ENCODE measurements at places on chromosomes 11 and 22.

- DNase-seq = no peak
These were observed 15.4 kb downstream of the PRR14L start for GRCh38 chr22:31734512-31734911.

GRCh38 chr11:10315083-10315482, 10.2 kb downstream of the ADM start:
- no peak for DNase-seq

- no peak for DNase-seq
These were observed 155.1 kb upstream of the CADM1 start for GRCh38 chr11:115659061-115659963.

DNA sequence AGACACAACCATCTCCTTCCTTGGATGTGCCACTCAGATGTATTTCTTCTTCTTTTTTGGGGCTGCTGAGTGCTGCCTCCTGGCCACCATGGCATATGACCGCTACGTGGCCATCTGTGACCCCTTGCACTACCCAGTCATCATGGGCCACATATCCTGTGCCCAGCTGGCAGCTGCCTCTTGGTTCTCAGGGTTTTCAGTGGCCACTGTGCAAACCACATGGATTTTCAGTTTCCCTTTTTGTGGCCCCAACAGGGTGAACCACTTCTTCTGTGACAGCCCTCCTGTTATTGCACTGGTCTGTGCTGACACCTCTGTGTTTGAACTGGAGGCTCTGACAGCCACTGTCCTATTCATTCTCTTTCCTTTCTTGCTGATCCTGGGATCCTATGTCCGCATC, 489 bp downstream of the OR10A4 start:
- DNase-seq = no peak

GRCh38 chr22:46845296-46846149, 83.1 kb downstream of the TBC1D22A start:
- DNase-seq = no peak

GRCh38 chr11:50187220-50187619, 154.5 kb downstream of the OR4C45 start:
- no peak for DNase-seq

- peak; percentile 78 for DNase-seq
These were observed at the start of gene TMEM9B for GRCh38 chr11:8964324-8965320. TSS of gene TMEM9B (minus strand) at chr11:8964442. CDS start at chr11:8964313, 129 bp downstream.

DNA sequence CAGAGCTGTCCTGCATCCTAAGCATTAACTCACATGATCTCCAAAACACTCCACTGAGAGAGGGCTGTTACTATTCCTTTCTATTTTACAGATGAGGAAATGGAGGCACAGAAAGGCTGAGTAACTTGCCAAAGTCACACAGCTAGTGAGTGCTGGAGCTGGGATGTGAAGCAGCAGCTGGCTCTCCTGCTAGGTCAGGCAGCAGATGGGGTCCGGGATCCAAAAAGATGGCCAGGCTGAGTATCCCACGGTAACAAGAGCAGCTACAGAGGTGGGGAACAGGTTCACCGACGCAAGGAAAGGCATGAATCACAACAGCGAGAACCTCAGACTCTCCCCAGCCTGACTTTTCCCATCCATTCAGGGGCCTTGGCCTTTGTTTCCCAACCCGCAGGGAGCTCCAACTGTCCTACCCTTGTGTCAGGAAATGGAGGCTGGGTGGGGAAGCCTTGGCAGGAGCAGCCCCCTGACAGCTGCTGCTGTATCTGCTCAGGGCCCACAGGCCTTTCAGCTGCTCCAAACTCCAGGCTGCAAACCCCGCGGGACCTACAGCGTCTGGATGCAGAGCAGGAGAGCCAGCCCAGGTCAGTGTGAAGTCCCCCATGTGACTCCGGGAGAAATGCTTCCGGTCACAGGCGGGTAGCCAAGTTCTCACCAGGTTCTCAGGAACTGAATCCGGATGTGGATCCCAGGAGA, 29.5 kb downstream of the DKK3 start:
- peak; percentile 92 for DNase-seq

- DNase-seq = peak; percentile 68
These were observed 77.1 kb downstream of the RBMXL2 start for GRCh38 chr11:7165911-7166310.

DNA sequence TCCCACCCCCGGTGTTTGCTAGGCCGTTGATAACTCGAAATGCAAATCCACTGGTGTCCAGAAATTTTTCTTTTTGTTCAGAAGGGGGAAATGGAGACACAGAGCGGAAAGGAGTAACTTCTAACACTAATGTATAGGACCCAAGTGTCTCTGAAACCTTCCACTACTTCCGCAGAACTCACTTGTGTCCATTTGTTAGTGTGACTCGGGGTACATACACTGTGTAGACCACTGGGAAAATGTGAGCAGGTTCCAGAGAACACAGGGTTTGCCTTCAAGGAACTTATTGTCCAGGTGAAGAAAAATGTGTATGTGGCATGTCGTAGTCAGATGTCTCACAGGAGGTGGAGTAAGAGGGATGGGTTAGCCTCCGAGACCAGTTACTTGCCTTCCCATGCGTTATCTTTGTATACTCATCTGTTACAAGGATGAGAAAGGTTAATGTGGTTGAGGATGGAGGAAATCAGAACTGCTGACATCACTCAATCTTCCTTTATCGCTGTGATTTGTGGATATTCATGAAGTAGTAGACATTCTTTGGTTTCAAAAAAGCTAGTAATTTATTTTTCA, 857 bp downstream of the ARCN1 start:
- no peak for DNase-seq

- no peak for DNase-seq
These were observed 92.8 kb downstream of the TEAD1 start for GRCh38 chr11:12767027-12767426.

GRCh38 chr22:39908737-39909136, 7.9 kb downstream of the GRAP2 start:
- no peak for DNase-seq

DNA sequence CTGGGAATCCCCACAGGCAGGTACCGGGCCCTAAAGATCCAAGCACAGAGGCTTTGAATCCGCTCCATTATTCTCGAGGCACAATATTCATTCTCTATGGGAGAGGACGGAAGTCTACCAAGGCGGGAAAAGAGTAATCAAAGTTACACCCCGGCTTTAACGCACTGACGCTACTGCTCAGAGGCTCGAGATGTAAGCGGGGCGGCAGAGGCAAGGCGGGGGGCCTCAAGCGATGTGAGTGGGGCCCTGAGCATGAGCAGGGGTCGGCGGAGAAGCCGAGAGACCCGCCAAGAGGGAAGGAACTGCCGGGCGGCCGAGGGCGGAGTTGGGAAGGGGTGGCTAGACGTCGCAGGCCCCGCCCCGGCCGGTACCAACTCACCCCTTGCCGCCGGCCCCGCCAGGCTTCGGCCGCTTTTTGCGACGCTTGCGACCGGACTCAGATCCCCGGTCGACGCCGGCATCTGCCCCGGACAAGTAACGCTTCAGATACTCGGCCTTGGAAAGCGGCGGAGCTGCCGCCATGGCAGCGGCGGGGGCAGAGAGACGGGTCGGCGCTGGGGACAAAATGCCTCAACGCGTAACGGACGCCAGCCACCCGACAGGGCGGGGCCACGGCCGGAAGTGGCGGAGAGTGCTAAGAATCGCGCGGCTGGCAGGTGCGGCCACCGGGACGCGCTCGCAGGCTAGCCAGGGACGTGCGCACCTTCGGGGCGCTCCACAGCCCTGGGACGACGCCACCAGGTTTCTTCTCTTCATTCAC, at the start of gene BUD13:
Gene BUD13 (minus strand): TSS at position 545 of the 760 bp plus-strand sequence. CDS start 23 bp downstream, at position 522.
- peak; percentile 94 for DNase-seq

DNA sequence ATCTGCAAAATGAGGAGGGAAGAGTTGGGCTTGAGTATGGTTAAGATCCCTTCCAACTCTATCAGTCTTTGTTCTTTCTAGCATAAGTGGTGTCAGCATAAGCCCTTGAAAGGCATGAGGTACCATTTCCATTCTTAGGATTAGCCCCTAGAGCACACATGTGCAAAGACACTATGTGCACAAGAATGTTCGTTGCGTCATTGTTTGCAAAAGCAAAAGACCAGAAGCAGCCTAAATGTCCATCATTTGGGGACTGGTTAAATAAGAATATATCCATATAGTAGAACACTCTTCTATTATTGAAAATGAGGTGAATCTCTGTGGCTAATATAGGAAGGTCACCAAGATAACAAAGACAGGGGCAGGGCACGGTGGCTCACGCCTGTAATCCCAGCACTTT, 10.0 kb upstream of the KCTD14 start:
- DNase-seq = no peak

- DNase-seq = peak; percentile 70
These were observed 60.6 kb downstream of the PPP6R2 start for GRCh38 chr22:50403701-50404101.

DNA sequence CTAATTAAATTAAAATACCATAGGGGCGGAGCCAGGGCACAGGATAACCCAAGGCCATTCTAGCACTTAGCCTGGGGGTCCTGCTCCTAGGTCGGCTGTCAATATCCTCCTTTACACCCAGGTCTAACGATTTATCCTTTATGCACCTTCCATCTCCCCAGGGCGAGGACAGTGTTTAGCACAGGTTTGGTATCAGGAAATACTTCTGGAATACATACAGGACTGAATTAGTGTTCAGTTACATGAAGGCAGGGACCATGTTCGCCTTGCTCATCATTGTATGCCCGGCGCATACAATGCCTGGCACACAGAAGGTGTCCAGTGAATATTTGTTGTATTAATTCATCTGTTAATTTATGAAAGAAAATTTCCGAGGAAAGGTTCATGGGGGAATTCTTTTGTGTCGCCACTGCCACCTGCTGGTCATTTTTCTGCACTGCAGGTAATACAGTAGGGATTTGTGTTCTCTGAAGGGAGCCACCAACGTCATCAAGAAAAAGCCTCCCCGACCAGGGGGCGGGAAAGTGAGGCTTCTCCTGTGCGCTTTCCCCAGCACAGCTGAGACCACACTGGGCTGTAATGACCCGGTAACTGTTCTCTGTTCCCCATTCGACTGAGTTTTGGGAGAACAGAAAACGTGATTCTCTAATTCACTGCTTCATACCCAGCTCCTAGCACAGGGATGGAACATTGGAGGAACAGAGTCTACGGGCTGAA, 68.7 kb upstream of the ASPHD2 start:
- peak; percentile 74 for DNase-seq

DNA sequence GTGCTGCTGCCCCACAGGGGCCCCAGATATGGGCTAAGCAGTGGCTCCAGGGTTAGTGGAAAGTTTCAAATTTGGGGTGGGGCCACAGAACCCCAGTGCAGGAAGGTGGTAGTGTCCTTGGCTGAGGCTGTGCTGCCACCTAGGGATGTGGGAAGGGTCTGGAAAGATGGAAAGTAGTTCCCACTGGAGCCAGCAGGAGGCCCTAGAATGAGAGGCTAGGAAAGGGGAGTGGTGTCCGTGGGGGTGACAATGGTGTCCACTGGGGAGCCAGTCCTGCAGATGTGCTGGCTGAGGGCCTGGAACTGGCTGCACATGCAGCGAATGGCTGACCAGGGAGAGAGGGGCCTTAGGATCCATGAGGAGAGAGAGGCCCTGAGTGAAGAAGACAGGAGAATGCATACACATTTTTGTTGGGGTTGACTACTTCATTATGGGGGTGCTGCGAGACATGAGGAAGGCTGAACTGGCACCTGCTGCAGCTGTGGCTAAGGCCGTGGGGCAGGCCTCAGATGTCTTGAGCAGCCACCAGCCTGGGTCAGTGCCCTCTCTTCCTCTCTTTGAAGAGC, 21.1 kb downstream of the RFPL3 start:
- DNase-seq = peak; percentile 67

DNA sequence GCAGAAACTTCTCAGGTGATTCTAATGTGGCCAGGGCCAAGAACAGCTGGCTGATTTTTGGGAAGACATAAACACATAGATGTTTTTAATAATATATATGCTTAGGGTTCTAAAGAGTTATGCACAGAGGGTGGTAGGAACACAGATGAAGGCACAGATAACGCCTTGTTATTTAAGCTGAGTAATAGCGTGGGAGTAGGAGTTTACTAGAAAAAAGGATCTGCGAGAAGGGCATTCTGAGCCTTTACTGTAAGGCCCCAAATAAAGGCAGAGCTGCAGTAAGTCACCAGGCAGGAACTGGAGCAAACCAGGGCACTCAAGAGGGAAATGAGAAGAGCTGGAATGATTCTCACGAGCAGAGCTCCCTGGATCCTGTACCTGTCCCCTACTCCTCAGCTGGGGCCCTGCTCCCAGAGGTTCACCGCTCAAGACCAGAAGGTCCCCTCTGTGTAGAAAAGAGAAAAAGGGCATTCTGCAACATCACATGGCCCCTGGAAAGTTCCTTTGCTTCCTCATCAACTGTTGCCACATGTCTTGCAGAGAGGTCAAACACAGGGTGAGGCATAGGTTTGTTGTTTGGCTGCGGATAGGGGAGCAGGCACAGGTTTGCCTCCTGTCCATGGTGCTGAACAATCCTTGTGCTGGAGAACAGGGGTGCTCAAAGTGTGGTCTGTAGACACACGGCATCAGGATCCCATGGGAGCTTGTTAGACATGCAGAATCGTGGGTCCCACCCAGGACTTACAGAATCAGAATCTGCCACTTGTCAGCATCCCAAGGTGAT, 125.7 kb downstream of the TENM4 start:
- no peak for DNase-seq

- DNase-seq = no peak
These were observed 56.5 kb upstream of the CABP7 start for GRCh38 chr22:29663180-29663821.

GRCh38 chr11:102604011-102604410, 21.1 kb downstream of the MMP20 start:
- no peak for DNase-seq

DNA sequence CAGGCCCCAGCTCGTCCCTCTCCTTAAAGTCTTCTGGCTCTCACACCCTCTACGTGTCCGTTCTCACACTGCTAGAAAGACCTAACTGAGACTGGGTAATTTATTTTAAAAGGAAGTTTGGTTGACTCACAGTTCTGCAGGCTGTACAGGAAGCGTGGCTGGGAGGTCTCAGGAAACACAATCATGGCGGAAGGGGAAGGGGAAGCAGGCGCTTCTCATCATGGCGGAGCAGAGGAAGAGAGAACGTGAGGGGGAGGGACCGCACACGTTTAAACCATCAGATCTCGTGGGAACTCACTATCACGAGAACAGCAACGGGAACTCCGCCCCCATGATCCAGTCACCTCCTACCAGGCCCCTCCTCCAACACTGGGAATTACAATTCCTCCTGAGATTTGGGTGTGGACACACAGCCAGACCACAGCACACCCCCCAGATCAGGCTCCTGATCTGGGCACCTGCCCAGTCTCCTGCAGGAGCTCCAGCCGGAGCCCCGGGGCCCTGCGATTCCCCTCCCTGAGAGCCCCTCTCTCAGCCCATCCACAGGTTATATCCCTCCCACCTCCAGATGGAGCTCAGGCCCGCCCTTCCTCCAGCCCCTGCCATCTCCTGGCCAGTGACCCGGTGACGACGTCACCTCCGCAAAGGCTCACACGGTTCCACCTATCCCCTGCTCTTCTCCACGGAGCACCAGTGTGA, 170.2 kb downstream of the BRD1 start:
- DNase-seq = no peak

DNA sequence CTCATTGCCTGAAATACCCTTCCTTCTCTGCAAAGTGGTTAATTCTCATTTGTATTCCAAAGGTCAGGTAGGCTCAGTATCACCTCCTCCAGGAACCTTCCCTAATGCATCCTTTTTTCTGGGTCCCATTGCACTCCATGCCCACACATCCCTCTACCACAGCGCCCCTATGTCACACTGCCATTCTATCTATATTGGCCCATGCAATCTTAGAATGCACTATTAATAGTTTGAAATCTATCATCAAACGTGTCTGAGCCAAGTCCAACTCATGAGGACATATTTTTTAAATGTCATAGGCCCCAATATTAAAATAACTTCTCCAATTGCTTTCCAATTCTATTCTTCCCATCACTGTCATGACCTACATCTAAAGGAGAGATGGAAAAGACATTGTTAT, 495.1 kb downstream of the SOX6 start:
- DNase-seq = no peak

GRCh38 chr22:33382436-33382835, 324.3 kb upstream of the SYN3 start:
- DNase-seq = no peak

Measured in BE2C (cell line).